ENCODE measurements at places on chromosomes 1 and 21.

- DNase-seq, result no peak
Observed at GRCh38 chr1:74853756-74854155, 120.8 kb downstream of the TYW3 start.

DNA sequence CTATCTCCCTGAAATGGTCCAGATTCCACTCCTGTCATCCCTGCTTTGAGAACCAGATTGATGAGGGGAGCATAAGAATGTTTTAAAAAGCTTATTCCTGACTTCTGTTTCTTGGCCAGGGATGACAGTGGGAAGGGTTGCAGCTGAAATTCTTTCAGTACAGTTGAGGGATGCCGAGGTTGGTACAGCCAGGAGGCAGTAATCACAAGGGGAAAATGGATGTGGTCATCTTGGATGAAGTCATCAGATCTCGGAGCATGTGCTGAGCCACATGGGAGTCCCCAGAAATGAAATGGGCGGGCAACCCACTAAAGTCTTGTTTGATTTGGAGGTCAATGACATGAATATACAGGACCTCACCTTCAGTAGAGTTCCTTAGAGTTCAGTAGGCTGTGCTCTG lies 18.7 kb upstream of the PLA2G2E start:
- no peak for DNase-seq

- DNase-seq, result no peak
Observed at GRCh38 chr1:115768549-115768948, at the start of gene CASQ2. Gene CASQ2 (minus strand): TSS chr1:115768714. CDS start chr1:115768541, 173 bp downstream.

DNA sequence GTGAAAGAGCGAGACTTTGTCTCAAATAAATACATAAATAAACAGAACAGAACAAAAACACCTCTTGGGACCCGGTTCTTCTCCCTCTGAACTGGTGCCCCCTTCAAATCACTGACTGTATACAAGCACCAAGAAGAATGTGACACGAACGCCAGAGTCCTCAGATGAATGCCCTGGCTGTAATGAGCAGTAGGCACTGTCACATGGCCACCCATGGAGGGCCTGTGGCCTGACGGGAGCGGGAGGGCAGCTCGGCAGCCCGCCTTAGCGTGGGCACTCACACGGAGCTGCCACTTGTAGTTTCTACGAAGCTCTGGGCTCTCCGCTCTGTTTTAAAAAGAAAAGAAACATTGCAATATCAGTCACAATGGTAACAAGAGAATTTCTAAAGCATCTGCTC lies 146.0 kb downstream of the PEX14 start:
- DNase-seq, result no peak

GRCh38 chr1:223394242-223394641 lies 1.0 kb downstream of the CCDC185 start:
- DNase-seq, result no peak

GRCh38 chr1:88917321-88918025 lies 26.1 kb upstream of the GTF2B start:
- no peak for DNase-seq

DNA sequence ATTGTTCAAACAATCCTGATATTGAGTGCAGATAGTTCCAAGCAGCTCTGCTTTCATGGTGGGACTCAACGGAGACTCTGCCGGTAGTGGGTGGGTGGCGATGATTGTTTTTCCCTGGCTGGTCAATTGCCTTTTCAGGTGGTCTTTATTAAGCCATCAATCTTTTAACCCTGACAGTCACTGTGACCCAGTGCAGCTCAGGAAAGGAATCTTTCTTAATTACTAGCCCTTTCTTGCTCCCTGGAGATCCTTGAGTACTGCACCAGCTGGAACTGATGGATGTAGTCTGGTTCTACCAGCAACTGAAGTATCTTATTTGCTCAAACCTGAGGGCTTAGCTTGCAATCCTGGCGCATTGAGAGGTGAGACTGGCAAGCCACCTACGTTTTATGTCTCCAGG lies 196.4 kb downstream of the PLPP3 start:
- no peak for DNase-seq

DNA sequence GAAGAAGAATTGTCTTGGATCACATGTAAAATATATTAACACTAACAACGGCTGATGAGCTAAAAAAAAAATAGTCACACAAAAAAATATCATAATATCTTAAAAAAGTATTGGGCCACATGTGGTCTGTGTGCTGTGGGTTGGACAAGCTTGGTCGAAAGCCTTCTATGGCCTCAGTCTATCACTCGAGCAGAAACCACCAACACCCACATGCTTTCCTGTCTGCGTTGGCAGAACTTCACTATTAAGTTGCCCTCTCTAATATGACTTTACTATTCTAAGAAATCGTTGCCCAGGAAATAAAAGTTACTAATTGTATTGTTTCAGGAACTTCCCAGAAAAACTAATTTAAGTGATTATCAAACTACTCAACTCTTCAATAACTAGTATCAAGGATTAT lies 28.2 kb upstream of the ETS2 start:
- DNase-seq, result no peak

DNA sequence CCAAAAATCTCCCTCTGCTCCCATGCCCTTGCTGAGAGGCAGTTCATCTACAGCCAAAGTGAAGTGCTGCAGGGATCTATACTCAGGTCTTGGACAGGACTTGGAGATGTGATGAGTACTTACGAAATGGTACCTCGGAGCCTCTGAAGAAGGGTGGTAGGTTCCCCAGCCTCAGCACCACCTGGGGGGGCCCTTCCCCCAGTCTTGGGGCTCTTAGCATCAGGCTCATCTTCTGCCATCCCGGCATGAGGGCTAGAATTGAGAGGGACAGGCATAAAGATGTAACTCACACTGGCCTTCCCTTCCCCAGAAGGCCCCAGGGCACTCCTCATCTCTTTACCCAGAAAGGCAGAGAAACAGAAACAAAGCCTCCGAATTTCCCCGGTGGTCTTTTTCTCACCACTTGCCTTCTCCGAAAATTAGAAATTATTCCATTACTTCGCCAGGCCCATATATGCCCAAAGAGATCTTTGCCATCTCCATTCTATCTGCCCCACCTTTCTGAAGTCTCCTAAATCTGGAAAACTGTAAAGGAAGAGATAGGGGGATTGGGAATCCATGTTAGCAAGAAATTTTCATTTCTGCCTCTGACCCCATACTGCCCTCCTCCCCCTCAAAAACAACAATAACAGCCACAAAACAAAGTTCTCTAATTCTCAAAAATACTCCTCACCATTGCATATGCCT lies 827 bp downstream of the RFX5 start:
- no peak for DNase-seq

- no peak for DNase-seq
Observed at GRCh38 chr1:106875622-106876021, 180.9 kb upstream of the PRMT6 start.

GRCh38 chr1:181152892-181153633 lies 64.6 kb downstream of the IER5 start:
- no peak for DNase-seq

DNA sequence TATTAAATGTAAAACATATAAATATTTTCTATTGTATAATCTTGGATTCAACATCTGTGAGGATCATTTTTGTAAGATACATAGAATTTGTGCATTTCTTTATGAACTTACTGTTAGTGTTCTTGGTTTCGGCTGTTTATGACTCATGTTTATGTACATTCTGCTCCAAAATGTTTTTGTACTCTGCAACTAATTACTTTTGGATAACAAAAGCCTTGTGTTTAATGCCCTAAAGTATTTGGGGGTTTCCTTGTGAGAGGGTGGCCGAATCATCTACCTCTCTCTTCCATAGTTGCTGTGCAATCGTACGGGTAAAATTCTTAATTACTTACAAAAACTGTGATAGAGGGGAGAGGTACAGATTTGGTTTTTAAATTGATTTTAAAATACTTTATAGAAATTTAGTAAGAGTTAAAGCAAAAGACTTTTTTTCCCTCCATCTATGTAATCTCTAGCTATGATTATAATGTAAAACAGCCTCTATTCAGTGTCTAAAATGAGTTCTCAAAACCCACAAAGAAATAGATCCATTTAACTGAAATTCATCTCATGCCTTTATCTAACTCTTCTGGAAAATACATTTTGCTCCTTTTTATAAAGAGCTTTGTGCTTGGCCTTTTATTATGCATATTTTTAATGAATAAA lies 38.7 kb upstream of the LRRC8C start:
- DNase-seq, result no peak

DNA sequence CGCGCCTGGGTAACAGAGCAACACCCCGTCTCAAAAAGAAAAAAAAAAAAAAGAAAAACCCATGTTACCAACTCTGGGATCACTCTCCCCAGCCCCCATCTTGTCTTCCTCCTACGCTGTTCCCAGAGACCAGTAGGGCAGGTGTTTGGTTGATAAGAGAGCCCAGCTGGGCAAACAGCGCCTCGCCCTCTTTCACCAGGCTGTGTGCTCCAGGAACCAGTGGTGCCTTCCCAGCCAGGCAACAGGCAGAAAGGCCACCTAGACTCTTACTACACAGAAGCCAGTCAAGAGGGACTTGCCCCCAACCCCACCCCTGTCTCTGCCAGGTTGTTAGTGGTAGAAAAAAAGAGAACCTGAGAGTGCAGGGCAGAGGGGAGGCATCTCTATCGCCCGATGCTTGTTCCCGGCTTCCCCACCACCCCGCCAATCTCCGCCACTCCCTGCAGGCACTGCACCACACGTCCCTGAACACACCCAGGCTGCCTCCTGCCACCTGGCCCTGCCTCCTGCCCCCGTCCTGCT lies 14.0 kb upstream of the CTRC start:
- no peak for DNase-seq

GRCh38 chr1:106975944-106976343 lies 80.5 kb upstream of the PRMT6 start:
- DNase-seq, result no peak

DNA sequence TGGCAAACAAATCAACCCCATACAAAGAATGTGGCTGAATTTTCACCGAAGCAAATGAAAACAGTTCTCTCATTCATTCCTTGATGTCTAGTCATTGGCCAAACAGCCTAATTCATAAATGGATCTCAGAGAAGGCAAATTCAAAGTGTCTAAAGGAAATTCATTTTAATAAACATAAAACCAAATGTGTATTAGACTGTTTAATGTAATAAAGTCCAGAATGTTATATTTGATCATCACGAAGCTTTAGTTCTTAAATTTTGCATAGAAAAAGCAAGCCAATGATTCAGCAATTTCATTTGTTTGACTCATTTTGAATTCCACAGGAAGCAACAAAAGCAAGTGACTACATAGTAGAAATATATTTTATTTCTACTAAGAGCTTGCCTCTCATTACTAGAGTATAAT lies 379.2 kb upstream of the ADAMTS5 start:
- no peak for DNase-seq

GRCh38 chr1:88730132-88730675 lies 46.1 kb downstream of the PKN2 start:
- DNase-seq, result no peak

DNA sequence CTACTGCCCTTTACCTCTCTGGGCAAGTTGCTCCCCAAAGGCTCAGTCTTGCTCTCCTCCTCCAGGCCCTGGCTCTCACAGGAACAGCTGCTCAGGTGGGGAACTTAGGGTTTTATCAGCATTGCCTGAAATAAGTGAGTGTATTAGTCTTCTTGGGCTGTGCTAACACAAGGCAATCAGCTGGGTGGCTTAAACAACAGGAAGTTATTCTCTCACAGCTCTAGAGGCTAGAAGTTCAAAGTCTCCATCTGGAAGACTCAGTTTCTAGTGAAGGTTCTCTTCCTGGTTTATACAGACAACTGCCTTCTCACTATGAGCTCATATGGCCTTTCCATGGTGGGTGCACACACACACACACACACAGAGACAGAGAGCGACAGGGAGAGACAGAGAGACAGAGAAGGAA lies 2.8 kb upstream of the CD1C start:
- no peak for DNase-seq

DNA sequence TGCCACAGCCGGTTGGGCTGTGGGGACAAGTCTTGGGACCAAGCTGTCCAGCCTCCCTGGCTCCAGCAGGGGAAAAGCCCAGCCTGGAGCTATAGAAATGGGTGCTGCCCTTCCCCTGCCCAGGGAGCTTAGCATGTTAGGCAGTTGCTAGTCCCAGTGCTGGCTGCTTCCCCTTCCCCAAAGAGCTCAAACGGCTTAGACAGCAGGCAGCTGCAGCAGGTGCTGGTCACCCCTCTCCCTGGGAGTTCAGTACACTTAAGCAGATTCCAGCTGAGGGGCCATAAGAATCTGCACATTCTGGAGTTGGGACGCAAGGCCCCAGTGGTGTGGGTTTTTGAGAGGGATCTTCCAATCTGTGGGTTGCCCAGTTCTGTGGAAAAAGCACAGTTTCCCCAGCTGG lies 11.1 kb upstream of the REG4 start:
- no peak for DNase-seq

DNA sequence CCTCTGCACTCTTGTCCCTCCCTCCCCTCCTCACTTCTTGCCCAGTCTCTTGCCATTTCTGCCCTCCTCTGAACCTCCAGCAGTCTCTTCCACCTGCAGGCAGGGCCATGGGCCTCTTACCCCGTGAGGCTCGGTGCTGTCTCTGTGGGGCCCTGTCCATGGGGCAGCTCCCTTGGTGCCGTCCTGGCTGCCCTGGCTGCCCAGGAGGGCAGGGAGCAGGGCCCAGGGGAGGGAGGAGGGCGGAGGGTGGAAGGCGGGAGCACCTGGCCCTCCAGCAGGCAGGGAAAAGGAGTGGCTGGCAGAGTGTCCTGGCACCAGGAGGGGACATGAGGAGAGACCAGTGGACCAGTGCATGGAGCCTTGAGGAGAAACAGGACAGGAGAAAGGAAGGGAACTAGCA lies at the start of gene RORC:
Gene RORC, minus strand, starts transcription at position 198 of the 400 bp plus-strand sequence. Its CDS starts 38 bp downstream, at position 160.
- no peak for DNase-seq

DNA sequence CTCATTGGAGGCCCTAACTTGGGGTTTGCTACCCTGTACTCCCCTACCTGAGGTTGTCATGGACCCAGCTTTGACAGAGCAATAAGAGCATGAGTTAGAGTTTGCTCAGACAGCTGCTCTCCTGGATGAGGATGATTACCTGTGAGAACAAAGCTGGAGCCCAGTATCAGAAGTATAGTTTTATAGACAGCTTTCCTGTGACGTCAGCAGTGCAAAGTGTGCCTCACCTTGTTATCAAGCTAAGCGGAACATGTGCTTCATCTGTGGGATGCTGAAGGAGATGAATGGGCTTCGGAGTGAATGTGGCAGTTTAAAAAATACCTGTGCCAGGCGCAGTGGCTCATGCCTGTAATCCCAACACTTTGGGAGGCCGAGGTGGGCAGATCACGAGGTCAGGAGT lies 5.4 kb upstream of the WDR47 start:
- DNase-seq, result no peak

GRCh38 chr1:116916533-116917445 lies 7.1 kb downstream of the PTGFRN start:
- no peak for DNase-seq

- DNase-seq, result no peak
Observed at GRCh38 chr1:94384485-94385265, 33.5 kb upstream of the ABCD3 start.

GRCh38 chr1:36845802-36846201 lies 188.5 kb downstream of the GRIK3 start:
- DNase-seq, result no peak
